ENCODE measurements at places on chromosomes 12 and 14. TPM values are rescaled to one million over a fixed set of nuclear protein-coding genes. Genes with fewer than 3 reads are reported as not detected.

DNA sequence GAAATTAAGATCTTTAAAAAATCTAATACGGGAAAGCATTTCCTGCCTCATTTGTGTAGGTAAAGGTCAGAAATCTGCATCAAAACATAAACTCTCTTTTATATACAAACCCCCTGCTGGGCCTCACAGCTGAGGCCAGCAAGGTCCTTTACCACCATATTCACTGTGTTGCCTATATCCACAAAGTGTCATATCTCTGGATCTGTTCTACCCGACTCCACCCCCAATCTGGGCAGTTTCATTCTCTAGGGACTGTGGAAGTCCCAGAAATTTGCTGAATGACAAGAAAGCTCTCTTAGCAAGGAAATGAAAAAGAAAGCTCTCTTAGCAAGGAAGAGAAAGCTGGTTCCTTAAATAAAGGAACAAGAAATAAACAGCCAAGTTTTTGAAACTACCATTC, 301.7 kb downstream of the KCNH5 start:
- no peaks in the 10 kb centered on the region for H3K4me1 ChIP-seq
- peak; percentile 1 for DNase-seq
- H3K4me3 ChIP-seq: no peak overlapping the region
- no peaks in the 10 kb centered on the region for H3K27me3 ChIP-seq
- no peaks in the 10 kb centered on the region for H3K36me3 ChIP-seq

The TAS2R8 gene
- not detected for total RNA-seq

DNA sequence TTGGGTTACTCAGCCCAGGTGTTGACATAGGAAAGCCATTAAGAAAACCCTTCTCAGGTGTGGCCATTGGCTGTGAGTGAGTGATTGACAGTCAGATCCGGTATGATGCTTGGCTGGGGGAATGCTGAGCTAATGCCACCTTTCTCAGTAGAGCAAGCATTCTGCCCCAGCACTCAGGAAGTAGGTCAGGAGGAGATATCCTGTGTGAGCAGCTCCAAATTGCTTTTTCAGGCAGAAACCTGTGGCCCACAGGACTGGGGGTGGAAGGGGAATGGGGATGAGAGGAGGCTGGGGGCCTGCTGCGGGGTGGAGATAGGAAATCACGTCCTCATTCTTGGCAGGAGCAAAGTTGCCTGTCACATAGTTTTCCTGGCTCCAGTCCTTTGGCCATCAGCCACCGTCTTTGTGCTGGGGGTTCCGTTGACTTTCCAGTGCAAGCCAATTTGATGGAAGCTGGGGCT, 55.7 kb downstream of the NINJ2 start:
- H3K4me3 ChIP-seq: no peak overlapping the region
- DNase-seq: peak; percentile 92
- no peaks in the 10 kb centered on the region for H3K36me3 ChIP-seq
- H3K27me3 ChIP-seq: no peaks in the 10 kb centered on the region
- peak overlapping the region; percentile 26 for H3K27ac ChIP-seq
- H3K4me1 ChIP-seq: peaks cover 15% of the 10 kb centered on the region

The IL22 gene
- total RNA-seq: not detected

The CMKLR1 gene
- total RNA-seq: 20.5 TPM

The ZC3H14 gene
- total RNA-seq: 46.9 TPM

DNA sequence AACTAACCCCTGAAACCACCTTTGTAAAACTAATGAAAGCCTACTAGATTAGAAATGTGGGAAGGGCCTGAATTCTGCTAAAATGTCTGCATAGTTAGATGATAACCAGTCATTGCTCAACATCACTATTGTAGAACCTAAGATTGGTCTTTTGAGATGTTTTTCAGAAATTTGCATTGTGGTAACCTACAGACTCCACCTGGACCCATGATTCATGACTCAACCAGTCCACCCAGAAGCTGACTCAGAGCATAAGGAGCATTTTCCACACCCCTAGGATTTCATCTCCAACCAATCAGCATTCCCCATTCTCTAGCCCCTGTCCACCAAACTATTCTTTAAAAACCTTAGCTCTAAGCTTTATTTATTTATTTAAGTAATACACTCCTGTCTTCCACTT, 30.4 kb upstream of the CHGA start:
- H3K27ac ChIP-seq: no peak overlapping the region
- H3K36me3 ChIP-seq: no peaks in the 10 kb centered on the region
- H3K27me3 ChIP-seq: no peaks in the 10 kb centered on the region
- no peak overlapping the region for H3K4me3 ChIP-seq
- no peak for DNase-seq
- no peaks in the 10 kb centered on the region for H3K4me1 ChIP-seq

DNA sequence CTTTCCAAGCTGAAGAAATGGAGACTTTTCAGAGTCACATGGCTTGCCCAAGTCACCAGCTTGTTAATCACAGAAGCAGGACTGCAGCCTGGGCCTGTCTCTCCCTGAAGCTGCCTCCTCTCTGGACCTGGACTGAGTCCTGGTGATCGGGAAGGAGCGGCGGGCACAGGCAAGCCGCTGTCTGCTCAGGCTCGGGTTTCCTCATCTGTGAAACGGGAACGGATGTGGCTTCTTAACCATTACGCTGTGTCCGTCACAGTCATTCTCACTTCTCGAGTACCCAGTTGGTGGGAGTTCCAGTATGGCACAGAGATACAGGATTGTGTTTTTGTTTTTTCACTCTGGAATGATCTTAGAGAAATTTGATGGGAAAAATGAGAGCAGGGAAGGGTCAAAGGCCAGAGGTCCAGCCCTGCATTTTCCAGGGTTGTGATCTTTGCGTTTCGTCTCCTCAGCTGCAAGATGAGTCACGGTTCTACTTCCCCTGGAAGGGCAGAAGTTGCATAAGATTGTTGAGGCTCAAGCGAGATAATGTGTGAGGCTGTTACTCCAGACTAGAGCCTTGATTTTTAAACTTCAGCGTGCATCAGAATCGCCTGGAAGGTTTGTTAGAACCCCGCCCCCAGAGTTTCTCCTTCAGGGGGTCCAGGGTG, 7.6 kb upstream of the LRTM2 start:
- no peak for DNase-seq
- H3K4me1 ChIP-seq: no peaks in the 10 kb centered on the region
- no peak overlapping the region for H3K4me3 ChIP-seq
- peak overlapping the region; percentile 62 for H3K27ac ChIP-seq

- no peaks in the 10 kb centered on the region for H3K4me1 ChIP-seq
- no peak overlapping the region for H3K4me3 ChIP-seq
- peaks cover 7% of the 10 kb centered on the region for H3K36me3 ChIP-seq
- DNase-seq: no peak
- H3K27ac ChIP-seq: no peak overlapping the region
These were observed 50.0 kb downstream of the C2CD5 start for GRCh38 chr12:22494319-22494718.

GRCh38 chr12:133038118-133038709, 905 bp downstream of the ZNF84 start:
- H3K27ac ChIP-seq: no peak overlapping the region
- H3K4me3 ChIP-seq: no peak overlapping the region
- H3K36me3 ChIP-seq: peaks cover 31% of the 10 kb centered on the region

All from lung (tissue), 17 donors.